Fibroblast of upper back skin (primary cell): ENCODE measurements at places on chromosomes 3 and 15.
A peak's percentile ranks its signal among the peaks of the same experiment; 100 is the strongest.

DNA sequence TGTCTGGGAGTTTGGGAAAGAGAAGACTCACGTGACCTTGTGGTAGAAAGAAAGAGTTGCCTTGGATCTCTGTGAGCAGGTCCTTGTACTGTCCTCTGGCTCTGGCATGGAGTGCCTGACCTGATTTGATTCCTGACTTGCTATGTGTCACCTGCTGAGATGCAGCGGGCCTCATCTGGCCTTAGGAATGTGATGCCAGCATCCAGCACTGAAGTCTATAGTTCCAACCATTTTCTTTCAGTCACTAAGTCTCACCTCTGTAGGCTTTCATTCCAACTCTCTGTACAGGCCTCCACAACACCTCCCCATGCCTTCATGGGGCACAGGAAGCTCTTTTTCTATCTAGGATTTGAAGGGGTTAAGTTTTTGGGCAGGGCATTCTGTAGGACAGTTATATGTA is 12.1 kb upstream of the OXSR1 start:
- DNase-seq, result no peak

DNA sequence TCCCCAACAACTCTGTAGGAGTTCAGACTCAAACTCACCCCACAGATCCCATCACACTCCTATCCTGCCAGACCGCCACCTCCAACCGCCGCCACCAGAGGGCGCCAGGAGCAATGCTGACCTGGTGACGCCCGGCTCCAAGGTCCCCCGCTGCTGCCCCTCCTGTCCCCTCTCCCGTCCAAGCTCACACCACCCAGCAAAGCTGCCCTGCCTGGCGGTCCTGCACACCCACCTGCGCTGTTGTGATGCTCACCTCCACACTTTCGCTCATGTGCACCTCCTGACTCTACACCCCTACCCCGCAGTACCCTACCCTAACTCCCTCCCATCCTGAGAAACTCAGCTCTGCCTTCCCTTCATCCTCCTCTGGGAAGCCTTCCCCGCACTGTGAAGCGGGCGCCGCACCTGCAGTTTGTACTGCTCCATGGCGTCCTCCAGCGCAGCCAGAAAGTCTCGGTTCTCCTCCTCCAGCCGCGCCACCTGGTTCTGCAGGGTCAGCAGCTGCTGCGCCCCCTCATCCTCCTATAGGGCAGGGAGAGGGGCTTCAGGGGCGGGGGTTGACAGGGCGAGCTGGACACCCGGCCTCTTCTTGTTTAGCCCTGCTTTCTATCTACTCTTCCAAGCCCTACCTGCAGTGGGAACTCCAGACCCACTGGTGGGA is 7.9 kb downstream of the KIF7 start:
- DNase-seq, result peak; percentile 47

DNA sequence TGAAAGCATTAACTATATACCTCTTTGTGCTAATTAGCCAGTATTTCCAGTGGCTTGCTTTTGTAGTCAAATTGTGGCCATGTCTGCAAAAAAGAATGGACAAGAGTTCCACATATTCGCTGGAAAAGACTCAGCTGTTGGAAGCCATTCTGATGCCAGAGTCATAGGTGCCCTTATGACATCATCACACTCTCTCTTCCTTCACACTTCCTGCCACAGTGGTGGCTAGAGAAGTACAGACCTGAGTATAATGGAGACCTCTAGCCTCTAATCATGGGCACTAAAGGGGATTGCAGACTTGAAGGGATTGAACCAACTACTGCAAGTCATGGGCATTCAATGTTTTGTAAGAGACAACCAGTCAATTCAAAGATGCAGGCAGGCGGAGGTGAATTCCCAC is 38.3 kb upstream of the IQCF6 start:
- no peak for DNase-seq

GRCh38 chr15:67801142-67801541 is 24.2 kb upstream of the SKOR1 start:
- DNase-seq, result no peak

- no peak for DNase-seq
These were observed 4.1 kb downstream of the PLA2G4F start for GRCh38 chr15:42152196-42152920.

GRCh38 chr3:50689558-50689957 is 14.8 kb downstream of the DOCK3 start:
- DNase-seq, result no peak

- DNase-seq, result no peak
These were observed 37.8 kb upstream of the FOXB1 start for GRCh38 chr15:59966262-59966661.

- DNase-seq, result no peak
These were observed 10.3 kb downstream of the MAGI1 start for GRCh38 chr3:66028457-66028856.

DNA sequence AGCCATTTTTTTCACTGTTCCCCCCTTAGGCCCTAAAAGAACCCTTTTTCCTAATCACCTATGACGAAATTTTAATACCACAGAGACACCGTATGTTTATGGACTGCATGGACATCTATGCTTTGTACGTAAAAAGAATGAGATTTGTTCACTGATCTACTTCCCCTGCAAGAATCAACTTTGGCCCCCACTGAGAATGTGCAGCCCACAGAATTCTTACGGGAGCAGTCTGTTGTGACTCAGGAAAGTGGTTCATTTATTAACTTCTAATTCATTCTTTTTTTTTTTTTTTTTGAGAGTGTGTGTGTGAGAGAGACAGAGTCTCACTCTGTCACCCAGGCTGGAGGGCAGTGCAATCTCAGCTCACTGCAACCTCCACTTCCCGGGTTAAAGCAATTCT is 17.6 kb downstream of the EIF4E3 start:
- DNase-seq, result peak; percentile 55

DNA sequence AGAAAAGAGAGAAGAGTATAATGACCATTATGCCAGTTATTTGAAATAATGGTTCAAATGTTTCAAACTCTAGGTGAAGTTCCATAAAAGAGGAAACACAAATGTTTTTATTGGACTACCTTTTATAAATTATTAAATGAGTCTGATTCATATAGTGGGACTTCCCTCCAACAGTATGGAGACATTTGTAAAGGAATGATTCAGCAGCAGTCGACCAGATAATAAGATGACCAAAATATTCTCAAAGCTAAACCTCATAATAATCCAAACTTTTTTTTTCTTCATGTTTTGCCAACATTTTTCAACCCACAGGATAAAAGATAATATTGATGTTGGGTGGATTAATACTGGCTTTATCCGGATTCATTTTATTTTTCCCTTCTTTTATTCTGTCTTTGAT is 18.8 kb downstream of the TIPARP start:
- DNase-seq, result peak; percentile 73

- DNase-seq, result no peak
These were observed 301.8 kb upstream of the PROK2 start for GRCh38 chr3:72086743-72087087.

DNA sequence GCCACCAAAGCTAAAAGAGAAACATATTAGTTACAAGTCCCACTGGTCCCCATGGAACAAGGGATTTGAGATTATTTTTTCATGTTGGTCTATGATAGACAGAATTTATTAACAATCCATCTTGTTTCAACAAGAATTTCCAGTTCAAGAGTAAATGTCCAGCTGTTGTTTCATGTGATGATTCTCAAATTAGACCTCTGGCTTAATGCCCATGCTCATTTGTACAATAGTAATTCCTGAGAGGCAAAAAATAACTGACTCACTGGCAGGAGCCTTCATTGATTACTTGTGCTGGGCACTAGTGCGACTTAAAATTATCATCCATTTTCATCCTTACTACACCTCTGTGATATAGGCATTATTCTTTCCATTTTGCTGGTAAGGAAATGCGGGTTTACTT is 171.3 kb downstream of the ITPR1 start:
- no peak for DNase-seq

DNA sequence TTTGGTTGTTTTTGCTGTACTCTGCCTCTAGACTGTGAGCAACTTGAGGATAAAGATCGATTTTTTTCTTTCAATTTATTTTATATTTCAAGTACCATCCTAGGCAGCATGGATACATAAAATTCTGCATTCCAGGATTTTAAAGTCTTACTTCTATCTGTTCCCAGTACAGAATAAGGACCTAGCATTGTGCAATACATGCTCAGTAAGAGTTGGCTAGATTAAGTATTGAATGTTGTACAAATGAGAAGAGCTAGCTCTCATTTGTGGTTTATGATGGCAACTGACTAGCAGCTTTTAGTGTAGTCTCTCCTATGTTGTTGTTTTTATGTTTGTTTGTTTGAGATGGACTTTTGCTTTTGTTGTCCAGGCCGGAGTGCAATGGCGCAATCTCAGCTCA is 222.7 kb downstream of the TP63 start:
- DNase-seq, result no peak

DNA sequence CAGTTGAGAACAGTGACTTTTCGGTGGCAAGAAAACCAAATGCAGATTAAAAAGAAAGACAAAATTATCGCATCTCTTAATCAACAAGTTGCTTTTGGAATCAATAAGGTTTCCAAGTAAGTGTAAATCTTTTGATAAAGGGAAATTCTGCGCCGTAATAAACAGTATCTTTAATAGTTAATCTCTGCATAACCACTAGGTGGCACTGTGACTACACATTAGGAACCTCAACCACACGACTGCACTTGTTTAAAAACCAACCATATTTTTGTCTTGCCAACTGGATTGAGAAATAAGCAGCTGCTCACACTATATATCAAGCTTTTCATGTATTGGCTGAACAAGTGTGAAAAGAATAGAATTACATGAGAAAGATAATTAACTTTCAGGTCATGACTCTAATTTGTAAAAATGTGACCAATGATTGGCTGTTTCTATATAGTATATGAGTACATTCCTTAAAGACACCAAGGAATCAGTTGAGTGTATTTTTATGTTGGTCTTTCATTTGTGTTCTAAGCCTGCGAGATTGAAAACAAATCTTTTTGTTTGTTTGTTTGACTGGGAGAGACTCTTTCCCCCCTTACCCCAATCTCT is 72.7 kb downstream of the DZIP3 start:
- peak; percentile 72 for DNase-seq

- no peak for DNase-seq
These were observed 22.1 kb downstream of the CLPX start for GRCh38 chr15:65163041-65163440.

DNA sequence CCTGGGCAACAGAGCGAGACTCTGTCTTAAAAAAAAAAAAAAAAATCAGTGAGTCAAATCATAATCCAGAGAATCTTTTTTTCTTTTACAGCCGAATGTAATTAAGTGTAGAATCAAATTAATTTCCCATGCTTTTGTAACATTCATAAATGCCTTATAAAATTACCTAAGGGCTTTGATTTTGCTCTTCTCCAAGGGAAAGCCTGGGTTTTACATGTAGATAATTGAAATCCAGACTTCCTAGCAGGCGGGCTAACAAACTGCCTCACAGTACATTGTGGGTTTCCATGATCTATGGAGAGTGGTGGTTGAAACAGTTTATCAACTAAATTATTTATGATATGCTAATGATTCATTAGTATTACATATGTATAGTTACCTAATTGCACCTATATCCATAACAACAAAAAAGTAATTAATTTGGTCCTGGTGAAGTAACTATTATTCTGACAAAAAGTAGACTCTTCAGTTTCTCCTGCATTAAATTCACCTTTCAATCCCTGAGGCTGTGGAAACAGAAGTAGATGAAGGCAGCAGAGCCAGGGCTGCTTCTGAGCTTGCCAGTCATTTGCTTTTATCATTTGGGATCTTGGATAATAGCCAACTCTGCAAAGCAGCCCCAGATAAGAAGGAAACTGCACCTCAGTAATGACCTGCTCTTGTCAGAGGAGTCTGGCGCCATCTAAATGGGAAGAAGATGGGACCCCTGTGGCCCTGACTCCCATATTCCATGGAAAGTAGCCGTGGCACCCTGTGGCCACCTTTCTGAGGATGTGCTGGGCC is 9.5 kb downstream of the CCR9 start:
- DNase-seq, result no peak

DNA sequence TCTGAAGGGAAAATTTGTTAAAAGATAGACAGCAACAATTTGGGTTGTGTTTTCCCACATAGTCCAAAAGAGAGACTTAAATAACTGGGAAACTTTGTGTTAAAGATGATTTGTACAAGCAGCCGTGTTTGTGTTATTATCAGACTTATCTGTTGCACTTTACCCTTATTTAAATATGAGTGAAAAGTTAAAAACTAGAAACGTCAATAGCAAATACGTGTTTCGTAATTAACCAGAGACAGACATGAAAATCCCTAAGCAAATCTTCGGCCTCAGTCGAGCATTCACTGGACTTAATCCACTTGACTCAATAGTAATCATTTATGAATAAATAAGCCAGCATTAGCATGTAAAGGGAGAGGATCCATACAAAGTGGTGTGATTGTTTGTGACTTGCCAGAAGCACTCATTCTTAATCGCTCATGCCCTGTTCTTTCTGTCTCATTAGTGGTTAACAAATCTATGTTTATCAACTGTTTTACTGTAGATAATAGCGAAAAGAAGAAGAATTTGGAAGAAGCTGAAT is 34.2 kb downstream of the BLM start:
- no peak for DNase-seq

DNA sequence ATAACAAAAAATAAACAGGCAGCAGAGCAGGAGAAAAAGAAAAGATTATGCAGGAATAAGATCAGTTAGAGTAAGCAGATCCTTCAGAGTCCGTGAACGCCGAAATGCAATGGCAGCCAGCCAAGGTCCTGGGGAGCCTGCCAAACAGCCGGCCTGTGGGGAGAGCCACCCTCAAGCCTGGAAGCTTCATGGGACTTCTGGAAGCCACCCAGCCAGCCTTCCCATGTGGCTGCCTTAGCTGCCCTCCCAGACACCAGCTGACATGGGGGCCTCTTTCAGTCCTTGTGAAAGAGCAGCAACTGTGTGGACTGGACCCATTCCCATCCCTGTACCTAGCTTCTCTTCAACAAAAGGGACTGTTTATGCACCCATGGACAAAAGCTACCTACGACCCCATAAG is 64.9 kb upstream of the RAD18 start:
- peak; percentile 81 for DNase-seq

- DNase-seq, result no peak
These were observed 9.3 kb upstream of the ANKUB1 start for GRCh38 chr3:149801639-149802038.

- DNase-seq, result no peak
These were observed 22.6 kb downstream of the MNS1 start for GRCh38 chr15:56442354-56442753.

- DNase-seq, result peak; percentile 17
These were observed 21.6 kb upstream of the PLXNA1 start for GRCh38 chr3:126961191-126961790.

GRCh38 chr3:11198070-11198469 is 43.8 kb downstream of the HRH1 start:
- DNase-seq, result no peak

- no peak for DNase-seq
These were observed 22.6 kb upstream of the SLC6A6 start for GRCh38 chr3:14379843-14380242.

DNA sequence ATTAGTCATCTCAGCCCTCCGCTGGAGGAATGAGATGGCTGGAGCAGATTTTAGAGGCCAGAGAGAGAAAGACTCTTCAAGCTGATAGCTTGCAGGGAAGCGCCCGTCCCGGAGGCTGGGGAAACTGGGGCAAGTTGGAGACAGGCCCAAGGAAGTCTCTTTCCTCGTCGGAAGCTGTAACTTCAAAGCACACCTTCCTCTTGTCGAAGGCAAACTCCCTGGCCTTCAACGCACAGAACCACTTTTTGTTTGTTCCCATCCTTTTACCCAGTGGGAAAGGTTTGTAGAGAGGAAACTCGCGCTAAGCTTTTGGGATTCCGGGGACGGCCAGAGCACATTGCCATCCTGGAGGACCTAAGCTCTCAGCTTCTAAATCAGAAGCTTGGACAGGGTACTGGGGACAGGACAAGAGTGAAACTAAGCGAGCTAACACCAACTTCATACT is 900 bp upstream of the EOMES start:
- DNase-seq, result no peak

- no peak for DNase-seq
These were observed 17.7 kb downstream of the POC1A start for GRCh38 chr3:52136513-52136912.

- no peak for DNase-seq
These were observed 67.9 kb downstream of the CRTC3 start for GRCh38 chr15:90597577-90597976.
